ENCODE measurements at places on chromosomes 2 and 18. TPM values are rescaled to one million over a fixed set of nuclear protein-coding genes. Genes with fewer than 3 reads are reported as not detected.
A peak's percentile ranks its signal among the peaks of the same experiment; 100 is the strongest.

SOX11 gene
- 2.0 TPM for total RNA-seq

ZAP70 gene
- total RNA-seq: not detected

CXCR1 gene
- 0.94 TPM for total RNA-seq

ALPG gene
- not detected for total RNA-seq

CHRND gene
- total RNA-seq: not detected

LPIN2 gene
- 20.4 TPM for total RNA-seq

ARHGAP15 gene
- 3.6 TPM for total RNA-seq

KIAA2012 gene
- 0.08 TPM for total RNA-seq

MYO1B gene
- total RNA-seq: 15.8 TPM

- no peak overlapping the region for H3K4me3 ChIP-seq
- peaks cover 4% of the 10 kb centered on the region for H3K4me1 ChIP-seq
- H3K27me3 ChIP-seq: peaks cover 100% of the 10 kb centered on the region
- H3K27ac ChIP-seq: no peak overlapping the region
Observed at GRCh38 chr2:176085861-176086771, 2.4 kb upstream of the EVX2 start.

DNA sequence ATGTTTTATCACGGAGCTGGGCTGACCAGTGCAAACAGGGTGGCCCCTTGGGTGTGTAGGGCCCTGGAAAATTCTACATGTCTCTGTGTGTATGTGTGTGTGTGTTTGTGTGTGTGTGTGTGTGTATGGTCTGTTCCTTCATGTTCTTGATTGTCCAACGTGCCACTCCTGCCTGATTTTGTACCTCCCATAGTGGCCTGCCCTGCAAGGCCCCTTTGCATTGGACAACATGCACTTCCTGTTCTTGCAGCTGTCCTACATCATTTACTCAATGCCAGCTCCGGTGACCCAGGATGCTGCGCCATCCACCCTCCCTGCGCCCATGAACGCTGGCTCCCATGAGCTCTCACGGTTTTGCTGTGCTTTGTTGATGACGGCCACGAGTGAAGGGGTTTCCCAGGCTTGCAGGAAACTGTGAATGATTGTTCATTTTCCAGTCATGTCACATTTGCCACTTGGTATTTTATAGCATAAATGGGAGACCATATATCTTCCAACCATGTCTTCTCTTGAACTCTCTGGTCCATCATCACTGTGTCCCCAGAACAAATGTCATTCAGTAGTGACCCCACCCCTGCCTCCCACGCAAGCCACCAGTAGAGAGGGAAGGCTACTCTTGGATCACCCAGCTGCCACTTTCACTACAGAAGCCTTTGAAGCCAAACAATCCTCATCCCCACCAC is 69.7 kb upstream of the NCK2 start:
- no peak overlapping the region for H3K27ac ChIP-seq
- no peaks in the 10 kb centered on the region for H3K27me3 ChIP-seq
- no peak overlapping the region for H3K4me3 ChIP-seq
- DNase-seq: no peak
- H3K36me3 ChIP-seq: no peaks in the 10 kb centered on the region

- H3K4me3 ChIP-seq: peak overlapping the region; percentile 89
- peaks cover 17% of the 10 kb centered on the region for H3K4me1 ChIP-seq
- H3K27me3 ChIP-seq: no peaks in the 10 kb centered on the region
- peak overlapping the region; percentile 60 for H3K27ac ChIP-seq
- DNase-seq: peak; percentile 58
- no peaks in the 10 kb centered on the region for H3K36me3 ChIP-seq
Observed at GRCh38 chr18:34977838-34978532, 63.2 kb upstream of the MAPRE2 start.

GRCh38 chr18:10289251-10289650 is 165.2 kb upstream of the APCDD1 start:
- no peaks in the 10 kb centered on the region for H3K4me1 ChIP-seq
- no peaks in the 10 kb centered on the region for H3K27me3 ChIP-seq
- no peak overlapping the region for H3K27ac ChIP-seq

DNA sequence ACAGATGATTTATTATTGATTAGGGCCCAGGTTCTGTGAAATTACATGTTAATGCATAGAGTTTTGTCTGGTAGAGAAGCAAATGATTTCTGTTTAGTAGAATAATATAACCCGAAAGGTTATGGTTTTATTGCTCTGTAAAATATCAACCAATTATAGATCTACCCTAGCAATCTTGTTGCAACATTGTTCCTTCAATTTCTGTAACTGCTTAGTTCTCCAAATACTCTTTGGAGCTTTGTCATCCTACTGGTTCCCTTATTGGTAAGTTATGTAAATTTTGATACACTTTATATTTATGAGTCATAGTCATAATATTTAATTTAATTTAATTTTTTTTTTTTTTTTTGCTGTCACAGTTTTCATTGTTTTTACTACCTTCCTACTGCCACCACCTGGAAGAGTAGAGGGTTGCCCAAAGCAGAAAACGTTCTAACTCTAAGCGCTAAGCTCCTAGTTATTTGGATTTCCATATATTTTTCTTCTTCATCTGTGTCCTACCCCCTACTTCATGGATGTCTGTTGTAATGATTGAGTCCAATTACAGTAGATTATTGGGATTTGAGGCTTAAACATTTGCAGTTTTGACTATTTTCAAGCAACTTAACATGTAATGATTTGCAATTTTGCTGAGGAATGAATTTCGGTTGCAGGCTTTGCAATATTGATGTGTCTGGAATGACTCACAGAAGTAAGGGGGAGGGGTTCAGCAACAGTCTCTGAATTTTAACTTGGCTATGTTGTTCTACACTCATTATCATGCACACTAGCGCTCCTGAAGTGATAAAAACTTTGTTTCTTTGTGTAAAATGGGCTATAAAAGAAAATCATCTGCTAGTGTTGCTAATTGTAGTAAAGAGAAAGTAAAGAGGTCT is 51.1 kb downstream of the NABP1 start:
- no peak overlapping the region for H3K27ac ChIP-seq
- no peaks in the 10 kb centered on the region for H3K27me3 ChIP-seq
- DNase-seq: no peak
- H3K4me3 ChIP-seq: no peak overlapping the region
- no peaks in the 10 kb centered on the region for H3K4me1 ChIP-seq

DNA sequence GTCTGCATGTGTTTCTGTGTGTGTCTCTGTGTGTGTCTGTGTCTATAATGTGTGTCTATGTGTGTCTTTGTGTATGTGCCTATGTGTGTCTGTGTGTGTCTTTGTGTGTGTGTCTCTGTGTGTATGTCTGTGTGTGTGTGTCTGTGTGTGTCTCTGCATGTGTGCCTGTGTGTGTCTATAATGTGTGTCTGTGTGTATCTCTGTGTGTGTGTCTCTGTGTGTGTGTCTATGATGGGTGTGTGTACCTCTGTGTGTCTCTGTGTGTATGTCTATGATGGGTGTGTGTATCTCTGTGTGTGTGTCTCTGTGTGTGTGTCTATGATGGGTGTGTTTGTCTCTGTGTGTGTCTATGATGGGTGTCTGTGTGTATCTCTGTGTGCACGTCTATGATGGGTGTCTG is 126.2 kb upstream of the GPC1 start:
- no peaks in the 10 kb centered on the region for H3K36me3 ChIP-seq
- no peak for DNase-seq

DNA sequence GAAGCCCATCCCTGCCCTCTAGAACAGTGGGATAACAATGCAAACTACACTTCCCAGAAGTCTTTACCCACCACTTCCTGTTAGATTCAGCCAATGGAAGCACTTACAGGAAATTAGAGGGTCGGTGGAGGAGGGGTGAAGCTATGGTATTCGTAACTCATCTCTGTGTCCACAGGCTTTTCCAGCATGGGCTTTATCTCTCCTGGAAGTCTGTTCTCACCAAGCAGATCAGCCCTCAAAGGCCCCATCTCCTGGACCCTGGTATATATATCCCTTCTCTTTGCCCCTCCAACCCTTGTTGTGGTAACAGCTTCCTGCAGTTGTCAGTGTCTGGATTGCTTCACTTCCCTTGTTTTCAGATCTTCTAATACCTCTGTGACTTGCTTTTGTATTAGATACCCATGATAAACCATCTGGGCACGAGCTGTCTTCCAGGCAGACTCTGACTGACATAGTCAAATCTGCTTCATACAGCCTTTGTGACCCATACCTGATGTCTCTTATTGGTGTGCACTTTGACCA is 475.0 kb upstream of the POU3F3 start:
- no peaks in the 10 kb centered on the region for H3K27me3 ChIP-seq
- H3K4me3 ChIP-seq: peak overlapping the region; percentile 37
- H3K4me1 ChIP-seq: no peaks in the 10 kb centered on the region
- no peak for DNase-seq

DNA sequence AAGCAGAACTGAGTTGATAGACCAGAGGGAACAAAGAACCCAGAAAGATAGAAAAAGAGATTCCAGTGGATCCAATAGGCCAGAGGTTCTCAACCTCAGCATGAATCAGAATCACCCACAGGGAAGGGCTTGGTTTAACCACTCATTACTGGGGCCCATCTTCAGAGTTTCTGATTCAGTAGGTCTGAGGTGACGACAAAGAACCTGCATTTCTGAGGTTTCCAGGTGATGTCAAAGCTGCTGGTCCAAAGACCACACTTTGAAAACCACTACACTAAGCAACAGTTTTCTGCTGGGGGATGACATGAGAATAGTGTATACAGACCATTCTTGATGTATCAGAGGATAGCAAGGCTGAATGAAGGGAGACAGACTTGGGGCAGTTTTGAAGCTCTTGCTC is 296.9 kb upstream of the STON1 start:
- no peaks in the 10 kb centered on the region for H3K36me3 ChIP-seq
- H3K4me3 ChIP-seq: no peak overlapping the region
- no peak for DNase-seq
- no peaks in the 10 kb centered on the region for H3K27me3 ChIP-seq
- no peaks in the 10 kb centered on the region for H3K4me1 ChIP-seq

DNA sequence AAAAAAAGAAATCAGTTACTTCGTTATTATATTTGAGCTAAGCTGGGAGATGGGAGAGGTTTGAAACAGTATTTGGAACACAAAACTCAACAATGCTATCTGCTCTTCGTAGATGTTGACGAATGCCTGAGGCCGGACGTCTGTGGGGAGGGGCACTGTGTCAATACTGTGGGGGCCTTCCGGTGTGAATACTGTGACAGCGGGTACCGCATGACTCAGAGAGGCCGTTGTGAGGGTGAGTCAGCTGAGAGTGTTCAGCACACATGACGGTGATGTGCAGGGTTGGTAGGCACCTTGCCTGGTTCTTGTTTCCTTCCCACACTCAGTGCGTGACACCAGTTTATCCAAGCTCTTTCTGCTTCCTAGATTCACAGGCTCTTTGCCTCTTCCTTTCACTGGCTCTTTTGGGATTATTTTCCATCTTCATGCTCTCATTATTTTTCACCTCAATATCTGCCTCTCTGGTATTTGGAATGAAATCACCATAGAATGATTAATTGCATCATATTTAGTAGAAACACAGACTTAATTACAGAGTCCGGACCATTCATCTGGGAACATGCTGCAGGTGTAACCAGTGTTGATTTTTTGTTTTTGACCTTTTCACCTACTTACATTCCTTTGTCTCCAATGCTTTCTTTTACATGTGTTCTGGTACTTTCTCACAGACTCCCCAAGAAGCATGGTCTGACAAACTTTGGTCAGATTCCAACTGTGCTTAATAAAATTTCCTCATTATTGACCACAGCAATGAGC is 200.6 kb upstream of the RASGRP3 start:
- H3K4me1 ChIP-seq: peaks cover 2% of the 10 kb centered on the region
- H3K36me3 ChIP-seq: peaks cover 67% of the 10 kb centered on the region
- no peak overlapping the region for H3K4me3 ChIP-seq
- H3K27me3 ChIP-seq: no peaks in the 10 kb centered on the region

GRCh38 chr18:67590571-67591141 is 74.1 kb upstream of the DSEL start:
- H3K4me1 ChIP-seq: no peaks in the 10 kb centered on the region
- H3K36me3 ChIP-seq: no peaks in the 10 kb centered on the region
- no peak for DNase-seq
- no peak overlapping the region for H3K27ac ChIP-seq
- no peak overlapping the region for H3K4me3 ChIP-seq

- no peak overlapping the region for H3K27ac ChIP-seq
- no peak for DNase-seq
- no peaks in the 10 kb centered on the region for H3K36me3 ChIP-seq
- H3K4me1 ChIP-seq: no peaks in the 10 kb centered on the region
Observed at GRCh38 chr18:59730896-59731295, 33.7 kb upstream of the CCBE1 start.

GRCh38 chr2:238574490-238575271 is 148.0 kb downstream of the ASB1 start:
- H3K4me3 ChIP-seq: no peak overlapping the region
- no peak overlapping the region for H3K27ac ChIP-seq
- no peak for DNase-seq
- H3K27me3 ChIP-seq: no peaks in the 10 kb centered on the region

GRCh38 chr2:211609127-211609526 is 929.5 kb downstream of the ERBB4 start:
- no peaks in the 10 kb centered on the region for H3K36me3 ChIP-seq
- H3K4me3 ChIP-seq: no peak overlapping the region
- H3K27me3 ChIP-seq: no peaks in the 10 kb centered on the region
- H3K27ac ChIP-seq: no peak overlapping the region
- H3K4me1 ChIP-seq: no peaks in the 10 kb centered on the region

- no peaks in the 10 kb centered on the region for H3K36me3 ChIP-seq
- no peak overlapping the region for H3K27ac ChIP-seq
- H3K27me3 ChIP-seq: no peaks in the 10 kb centered on the region
- no peaks in the 10 kb centered on the region for H3K4me1 ChIP-seq
Observed at GRCh38 chr2:196670342-196670741, 30.8 kb downstream of the CCDC150 start.

GRCh38 chr2:15096873-15097272 is 464.3 kb downstream of the NBAS start:
- no peak overlapping the region for H3K4me3 ChIP-seq
- H3K27ac ChIP-seq: no peak overlapping the region
- DNase-seq: no peak

DNA sequence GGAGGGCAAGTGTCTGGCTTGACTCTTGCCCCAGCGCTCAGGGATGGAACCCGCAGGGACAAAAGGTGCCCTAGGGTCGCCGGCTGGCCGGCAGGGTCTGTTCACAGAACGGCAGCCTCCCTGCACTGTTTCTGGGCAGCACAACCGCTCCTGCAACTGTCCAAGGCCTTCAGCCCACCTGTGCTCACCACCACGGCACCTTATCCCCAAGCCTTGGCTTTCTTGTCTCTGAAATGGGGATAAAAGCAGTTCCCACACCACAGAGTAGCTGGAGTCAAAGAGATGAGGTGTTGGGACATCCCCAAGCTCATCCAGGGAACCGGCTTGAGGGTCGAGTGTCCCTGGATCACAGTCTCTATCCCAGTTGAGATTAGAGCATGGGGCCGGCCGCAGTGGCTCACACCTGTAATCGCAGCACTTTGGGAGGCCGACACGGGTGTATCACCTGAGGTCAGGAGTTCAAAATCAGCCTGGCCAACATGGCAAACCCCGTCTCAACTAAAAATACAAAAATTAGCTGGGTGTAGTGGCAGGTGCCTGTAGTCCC is 4.7 kb downstream of the SNORC start:
- no peak for DNase-seq
- H3K4me3 ChIP-seq: no peak overlapping the region
- H3K4me1 ChIP-seq: peaks cover 8% of the 10 kb centered on the region
- no peaks in the 10 kb centered on the region for H3K36me3 ChIP-seq

- no peak for DNase-seq
- no peaks in the 10 kb centered on the region for H3K36me3 ChIP-seq
- H3K4me1 ChIP-seq: no peaks in the 10 kb centered on the region
- H3K27me3 ChIP-seq: no peaks in the 10 kb centered on the region
- H3K4me3 ChIP-seq: no peak overlapping the region
- no peak overlapping the region for H3K27ac ChIP-seq
Observed at GRCh38 chr18:26930630-26931029, 65.1 kb upstream of the AQP4 start.

GRCh38 chr2:31197166-31197565 is 20.1 kb downstream of the CAPN14 start:
- no peak overlapping the region for H3K4me3 ChIP-seq
- no peak for DNase-seq
- no peaks in the 10 kb centered on the region for H3K36me3 ChIP-seq
- no peak overlapping the region for H3K27ac ChIP-seq
- H3K27me3 ChIP-seq: no peaks in the 10 kb centered on the region
- H3K4me1 ChIP-seq: no peaks in the 10 kb centered on the region

Measured in heart left ventricle (tissue), 16 donors.